ENCODE measurements at places on chromosomes 3 and 15.

- no peak for DNase-seq
Observed at GRCh38 chr15:45377609-45378148, 665 bp downstream of the GATM start.

GRCh38 chr15:63373330-63373729 lies 8.3 kb downstream of the CA12 start:
- no peak for DNase-seq

GRCh38 chr3:57855943-57856342 lies 99.8 kb downstream of the SLMAP start:
- DNase-seq, result no peak

DNA sequence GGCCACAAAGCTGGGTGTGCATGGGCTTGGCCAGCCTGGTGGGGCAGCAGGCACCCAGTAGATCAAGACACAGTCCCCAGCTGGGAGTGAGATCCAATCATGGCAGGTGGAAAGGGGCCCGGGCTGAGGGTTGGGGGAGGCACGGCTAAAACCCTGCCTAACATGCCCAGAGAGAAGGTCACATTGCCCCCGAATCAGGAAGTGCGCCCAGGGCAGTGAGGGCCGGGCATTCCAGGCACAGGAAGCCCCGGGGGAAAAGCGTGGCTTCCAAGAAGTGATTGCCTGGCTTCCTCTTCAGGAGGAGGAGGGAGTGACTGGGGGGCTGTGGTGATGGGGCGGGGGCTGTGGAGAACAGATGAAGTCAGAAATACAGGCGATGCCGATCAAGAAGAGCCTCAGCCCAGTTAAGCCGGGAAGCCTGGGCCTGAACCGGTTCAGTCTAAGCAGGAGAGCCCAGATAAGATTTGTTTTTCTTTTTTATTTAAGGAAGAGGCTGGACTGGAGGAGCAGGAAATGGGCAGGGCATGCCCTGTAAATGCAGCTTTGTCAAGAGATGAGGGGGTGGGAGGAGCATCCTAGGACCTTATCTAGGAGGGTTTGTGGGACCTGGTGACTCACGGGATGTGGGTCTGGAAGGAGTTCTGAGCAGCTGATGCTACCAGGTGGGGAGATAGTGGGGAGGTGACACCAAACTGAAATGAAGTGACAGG lies 83.9 kb downstream of the CHSY1 start:
- no peak for DNase-seq

- DNase-seq, result no peak
Observed at GRCh38 chr15:42134617-42135245, 21.7 kb downstream of the PLA2G4F start.

DNA sequence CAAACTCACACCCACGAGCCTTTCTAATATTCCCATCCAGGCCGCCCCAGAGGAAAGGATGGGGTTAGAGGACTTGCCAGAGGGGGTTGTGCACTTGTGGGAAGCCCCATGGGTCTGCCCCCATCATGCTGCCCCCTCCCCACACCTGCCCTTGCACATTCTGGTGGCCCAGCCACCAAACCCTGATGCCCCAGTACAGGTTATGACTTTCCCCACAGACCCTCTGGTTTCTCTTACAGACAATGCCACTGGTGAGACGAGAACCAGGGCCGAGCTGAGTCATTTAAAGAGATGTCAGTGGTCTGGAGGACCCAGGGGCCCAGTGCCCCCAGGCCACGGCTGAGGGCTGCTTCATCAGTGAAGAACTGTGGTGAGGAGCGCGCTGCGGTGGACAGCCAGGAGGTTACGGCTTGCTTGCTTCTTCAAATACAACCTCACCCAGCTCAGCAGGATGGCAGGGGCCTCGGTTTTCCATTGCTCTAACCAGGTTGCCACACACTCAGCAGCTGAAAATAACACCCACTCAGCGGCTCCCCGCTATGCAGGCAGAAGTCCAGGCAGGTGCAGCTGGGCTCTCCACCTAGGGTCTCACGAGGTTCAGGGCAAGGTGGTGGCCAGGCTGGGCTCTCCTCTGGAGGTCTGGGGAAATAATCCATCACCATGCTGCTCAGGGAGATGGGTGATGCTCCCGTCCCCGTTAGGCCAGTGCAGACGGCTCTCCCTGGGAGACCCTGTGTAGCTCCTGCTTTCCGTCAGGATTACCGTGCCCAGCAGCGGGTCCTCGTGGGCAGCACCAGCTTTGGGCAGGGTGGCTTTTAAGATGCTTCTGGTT lies 13.8 kb upstream of the SNRPA1 start:
- no peak for DNase-seq

- DNase-seq, result no peak
Observed at GRCh38 chr3:189572249-189572648, 58.9 kb upstream of the TP63 start.

- no peak for DNase-seq
Observed at GRCh38 chr15:45091576-45091975, 22.4 kb downstream of the DUOX2 start.

Data from effector memory CD8-positive, alpha-beta T cell (primary cell).